ENCODE measurements at places on chromosomes 16 and 17.
A peak's percentile ranks its signal among the peaks of the same experiment; 100 is the strongest.

GRCh38 chr16:89375686-89376085 is 114.7 kb downstream of the ANKRD11 start:
- no peak for DNase-seq

GRCh38 chr16:9434659-9435058 is 343.2 kb downstream of the HAPSTR1 start:
- DNase-seq, result no peak

- DNase-seq, result no peak
Measured at GRCh38 chr17:18993905-18994526, 10.5 kb downstream of the FAM83G start.

GRCh38 chr17:77419547-77420094 is 278.9 kb downstream of the SEC14L1 start:
- DNase-seq, result peak; percentile 65

- no peak for DNase-seq
Measured at GRCh38 chr16:64352246-64352645, 769.6 kb downstream of the CDH11 start.

DNA sequence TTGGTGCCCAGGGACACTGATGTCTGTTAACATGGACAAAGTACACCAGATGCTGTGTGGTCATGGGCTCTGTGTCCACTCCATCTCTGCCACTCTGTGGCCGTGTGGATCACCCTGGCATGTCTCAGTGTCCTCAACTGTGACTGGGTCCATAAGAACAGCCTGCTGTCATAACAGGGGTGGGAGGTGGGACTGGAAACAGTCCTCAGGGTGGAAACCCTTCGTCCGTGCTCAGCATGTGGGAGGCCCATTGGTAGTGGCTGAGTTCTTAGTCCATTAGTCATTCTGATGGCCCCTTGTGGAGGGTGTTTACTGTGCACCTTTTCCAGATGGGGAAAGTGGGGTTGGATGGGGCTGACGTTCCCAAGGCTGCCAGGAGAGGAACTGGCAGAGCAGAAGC is 12.8 kb downstream of the FLYWCH2 start:
- DNase-seq, result no peak

GRCh38 chr16:66270333-66270927 is 96.1 kb upstream of the CDH5 start:
- peak; percentile 69 for DNase-seq

GRCh38 chr16:56310690-56311089 is 114.7 kb downstream of the AMFR start:
- DNase-seq, result no peak

GRCh38 chr16:694863-695354 is 4.7 kb upstream of the WDR24 start:
- no peak for DNase-seq

DNA sequence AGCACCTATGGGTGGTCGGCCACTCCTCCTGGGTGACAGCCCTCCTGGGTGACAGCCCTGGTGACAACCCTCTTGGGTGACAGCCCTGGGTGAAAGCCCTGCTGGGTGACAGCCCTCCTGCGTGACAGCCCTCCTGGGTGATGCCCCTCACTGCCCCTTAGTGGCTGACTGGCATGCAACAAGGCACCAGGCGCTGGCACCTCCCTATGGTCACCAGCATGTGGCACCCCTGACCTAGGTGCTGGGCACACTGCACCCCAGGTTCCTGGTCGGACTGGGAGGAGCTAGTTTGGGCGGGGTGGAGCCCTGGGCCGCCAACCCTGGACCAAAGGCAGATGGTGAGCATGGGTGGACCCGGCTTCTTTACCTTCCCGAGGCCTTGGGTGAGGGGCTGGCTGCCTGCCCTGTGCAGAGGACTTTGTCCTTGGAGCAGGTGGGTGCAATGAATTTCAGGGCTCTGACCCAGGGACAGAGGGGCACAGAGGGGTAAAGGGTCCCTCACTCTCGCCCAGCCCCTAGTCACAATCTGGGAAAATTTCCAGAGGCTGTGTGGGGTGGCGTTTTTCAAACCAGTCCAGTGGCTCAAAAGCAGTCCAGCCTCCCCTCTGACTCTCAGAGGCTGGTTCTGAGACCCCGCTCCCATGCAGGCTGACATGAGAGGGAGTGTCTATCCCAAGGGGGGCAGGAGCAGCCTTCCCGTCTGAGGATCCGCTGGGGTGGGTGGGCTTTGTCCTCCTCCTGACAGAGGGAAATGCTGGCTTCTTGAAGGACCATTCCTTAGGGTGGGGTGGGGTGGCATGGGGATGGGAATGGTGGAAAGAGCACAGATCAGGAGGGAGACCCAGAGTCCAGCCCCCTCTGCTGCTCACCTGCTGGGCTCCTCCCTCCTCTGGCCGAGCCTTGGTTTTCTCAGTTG is 25.9 kb upstream of the TNFRSF13B start:
- DNase-seq, result no peak

DNA sequence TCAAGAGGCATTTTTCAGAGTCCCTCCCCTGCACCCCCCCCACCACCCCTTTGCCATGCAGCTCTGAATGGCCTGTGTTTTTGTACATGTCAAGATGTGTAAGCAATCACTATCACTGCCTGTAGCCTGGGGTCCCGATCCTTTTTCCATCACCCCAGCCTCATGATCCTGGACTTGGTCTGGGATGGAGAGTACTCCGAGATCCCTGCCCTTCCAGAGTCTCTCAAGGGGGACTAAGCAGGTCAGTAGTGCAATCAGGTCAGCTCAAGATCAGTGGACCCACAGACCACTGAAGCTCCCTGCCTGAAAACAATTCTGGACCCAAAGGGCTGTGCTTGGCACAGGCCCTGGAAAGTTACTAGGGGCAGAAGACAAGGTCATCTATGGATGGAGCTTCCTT is 7.5 kb upstream of the GJD3 start:
- no peak for DNase-seq

- no peak for DNase-seq
Measured at GRCh38 chr17:59762049-59762823, 54.8 kb downstream of the VMP1 start.

DNA sequence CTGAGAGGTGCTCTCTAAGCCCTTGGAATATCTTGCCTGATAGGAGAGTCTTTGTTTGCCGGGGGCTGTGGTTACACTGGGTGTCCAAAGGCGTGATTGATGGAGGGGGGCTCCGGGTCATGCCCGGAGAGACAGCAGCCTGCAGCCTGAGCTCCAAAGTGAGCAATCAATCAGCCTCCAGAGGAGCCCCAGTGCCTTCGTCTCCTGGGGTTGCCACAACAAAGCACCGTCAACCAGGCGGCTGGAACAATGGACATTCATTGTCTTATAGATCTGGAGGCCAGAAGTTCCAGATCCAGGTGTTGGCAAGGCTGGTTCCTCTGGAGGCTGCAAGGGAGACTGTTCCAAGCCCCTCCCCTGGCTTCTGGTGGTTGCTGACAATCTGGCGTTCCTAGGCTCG is 24.0 kb upstream of the GINS2 start:
- no peak for DNase-seq
